ENCODE measurements at places on chromosomes 7 and 10. TPM values are rescaled to one million over a fixed set of nuclear protein-coding genes. Genes with fewer than 3 reads are reported as not detected.
A peak's percentile ranks its signal among the peaks of the same experiment; 100 is the strongest.

DNA sequence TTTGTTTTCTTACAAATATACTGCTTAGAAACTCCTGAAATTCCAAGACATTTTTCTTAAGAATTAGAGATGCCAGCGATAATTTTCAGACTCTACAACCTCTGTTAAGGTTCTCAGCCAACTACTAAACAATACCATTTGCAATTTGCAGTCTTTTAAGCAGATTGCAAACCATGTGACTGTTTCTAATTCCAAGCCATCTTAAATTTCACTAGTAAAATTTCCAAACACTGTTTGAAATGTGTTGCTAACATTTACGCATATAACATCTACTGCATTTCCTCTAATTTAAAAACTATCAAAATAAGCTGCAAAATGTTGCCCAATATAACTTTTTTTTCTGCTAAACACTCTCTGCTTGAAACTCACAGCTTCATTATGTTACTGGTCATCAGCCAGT lies 56.0 kb upstream of the MACROH2A2 start:
- no peak for DNase-seq

DNA sequence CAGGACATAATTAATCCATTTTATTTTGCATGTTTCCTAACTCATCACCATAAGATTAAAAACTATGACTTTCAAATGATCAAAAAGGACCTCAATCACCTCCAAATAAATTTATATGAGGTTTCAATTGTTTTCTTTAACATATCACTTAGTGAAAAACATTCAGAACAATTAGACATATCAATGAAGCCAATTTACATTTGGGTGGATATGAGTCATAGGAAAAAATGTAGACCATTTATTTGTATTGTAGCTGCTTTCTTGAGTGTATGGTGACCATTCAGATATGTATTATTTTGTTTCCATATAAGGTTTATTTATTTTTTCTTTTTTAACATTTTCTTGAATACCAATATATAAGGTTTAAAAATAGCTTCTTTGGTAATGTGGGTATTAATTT lies 13.3 kb upstream of the EXOC6 start:
- no peak for DNase-seq

DNA sequence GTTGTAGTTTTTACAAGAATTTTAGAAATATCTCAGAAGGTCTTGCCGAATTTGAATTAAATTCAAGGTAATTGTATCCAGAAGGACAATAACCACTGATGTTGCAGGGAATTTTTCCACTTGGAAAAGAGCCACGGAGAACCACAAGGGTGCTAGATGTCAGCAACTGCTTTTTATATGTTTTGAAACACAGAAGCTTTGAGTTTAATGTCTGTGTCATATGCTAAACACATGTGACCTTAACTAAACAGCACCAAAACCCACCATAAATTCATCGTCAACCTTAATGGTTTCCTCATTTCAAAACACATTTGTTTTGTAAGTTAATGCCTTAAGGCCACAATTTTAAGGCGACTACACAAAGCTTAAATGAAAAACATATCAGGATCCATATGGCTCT lies 106.9 kb downstream of the COL28A1 start:
- peak; percentile 60 for DNase-seq

GRCh38 chr10:110876000-110876399 lies 4.3 kb downstream of the PDCD4 start:
- no peak for DNase-seq

DNA sequence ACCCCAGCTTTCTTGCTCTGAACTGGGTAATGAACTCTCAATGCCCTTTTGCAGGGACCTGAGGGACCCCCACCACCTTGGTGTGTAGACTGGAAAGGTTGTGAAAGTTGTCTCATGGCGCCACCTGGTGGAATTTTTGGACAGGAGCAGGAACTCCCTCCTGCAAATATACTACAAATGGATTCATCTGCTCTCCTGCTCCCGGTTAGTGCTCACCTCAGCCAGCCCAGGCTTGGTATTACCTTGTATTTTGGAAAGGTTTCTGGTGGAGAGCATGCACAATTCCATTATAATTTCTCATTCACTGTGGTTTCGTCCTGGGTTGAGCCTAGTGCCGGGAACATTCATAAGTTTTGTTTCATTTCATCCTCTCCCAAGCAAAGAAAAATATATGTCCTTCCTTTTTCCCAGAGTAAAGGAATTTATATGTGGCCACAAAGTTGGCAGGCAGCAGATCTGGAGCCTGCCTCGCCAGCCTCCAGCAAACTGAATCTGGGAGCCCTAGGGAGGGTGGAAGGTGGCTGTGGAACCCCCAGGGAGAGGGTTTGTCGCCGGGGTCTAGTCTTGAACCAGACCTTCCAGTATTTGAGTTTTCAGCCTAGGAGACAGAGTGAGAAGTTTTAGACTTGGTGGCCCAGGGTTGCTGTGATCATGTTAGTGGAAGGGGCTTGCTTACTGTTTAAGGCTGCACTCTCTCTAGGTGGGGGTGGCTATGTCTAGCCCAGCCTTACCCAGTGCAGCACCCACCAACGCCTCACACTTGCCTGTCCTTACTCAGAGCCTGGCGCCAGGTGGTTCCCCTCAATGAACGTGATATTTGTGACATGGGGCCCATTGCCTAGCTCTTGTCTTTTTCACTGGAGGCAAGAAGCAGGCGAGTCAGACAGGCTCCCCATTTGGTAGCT lies 9.5 kb downstream of the FAM241B start:
- DNase-seq, result peak; percentile 64

- no peak for DNase-seq
Observed at GRCh38 chr10:132129431-132129830, 57.3 kb upstream of the DPYSL4 start.

DNA sequence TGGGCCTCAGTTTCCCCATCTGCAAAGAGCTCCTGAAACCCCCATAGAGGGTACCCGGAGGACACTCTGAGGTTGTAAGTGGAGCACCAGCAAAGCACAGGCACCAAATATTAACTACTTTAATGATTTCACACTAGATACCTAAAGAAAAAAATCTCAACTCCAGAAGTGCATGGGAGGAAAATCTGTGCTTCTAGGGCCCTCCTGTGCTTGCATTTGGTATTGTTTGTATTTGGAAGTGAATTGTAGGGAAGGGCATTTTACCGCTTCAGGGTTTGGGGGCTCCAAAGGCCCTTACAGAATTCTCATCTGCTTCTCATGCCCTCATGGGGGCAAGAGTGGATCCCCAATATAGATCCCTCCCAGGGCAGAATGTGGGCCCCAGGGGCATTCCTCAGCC lies 22.4 kb upstream of the DRGX start:
- DNase-seq, result no peak

- DNase-seq, result no peak
Observed at GRCh38 chr7:90661290-90662151, 65.4 kb downstream of the CDK14 start.

DNA sequence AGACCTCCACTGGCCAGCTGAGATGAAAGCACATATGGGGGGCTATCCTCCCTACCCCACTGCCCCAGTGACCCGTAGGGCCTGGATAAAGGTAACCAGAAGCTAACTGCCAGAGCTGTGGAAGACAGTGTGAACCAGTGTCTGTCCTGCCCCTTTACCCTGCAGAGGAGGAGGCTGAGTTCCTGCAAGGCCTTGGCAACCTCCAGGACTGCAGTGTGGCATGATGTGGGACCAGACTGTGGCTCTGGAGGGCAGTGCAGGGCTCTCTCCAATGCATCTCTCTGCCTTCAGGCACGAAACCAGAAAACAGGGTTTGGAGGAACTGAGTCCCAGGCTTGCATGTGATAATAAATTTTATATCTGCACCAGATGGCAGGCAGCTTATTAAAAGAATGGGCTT lies 93.1 kb downstream of the EPC1 start:
- peak; percentile 7 for DNase-seq

DNA sequence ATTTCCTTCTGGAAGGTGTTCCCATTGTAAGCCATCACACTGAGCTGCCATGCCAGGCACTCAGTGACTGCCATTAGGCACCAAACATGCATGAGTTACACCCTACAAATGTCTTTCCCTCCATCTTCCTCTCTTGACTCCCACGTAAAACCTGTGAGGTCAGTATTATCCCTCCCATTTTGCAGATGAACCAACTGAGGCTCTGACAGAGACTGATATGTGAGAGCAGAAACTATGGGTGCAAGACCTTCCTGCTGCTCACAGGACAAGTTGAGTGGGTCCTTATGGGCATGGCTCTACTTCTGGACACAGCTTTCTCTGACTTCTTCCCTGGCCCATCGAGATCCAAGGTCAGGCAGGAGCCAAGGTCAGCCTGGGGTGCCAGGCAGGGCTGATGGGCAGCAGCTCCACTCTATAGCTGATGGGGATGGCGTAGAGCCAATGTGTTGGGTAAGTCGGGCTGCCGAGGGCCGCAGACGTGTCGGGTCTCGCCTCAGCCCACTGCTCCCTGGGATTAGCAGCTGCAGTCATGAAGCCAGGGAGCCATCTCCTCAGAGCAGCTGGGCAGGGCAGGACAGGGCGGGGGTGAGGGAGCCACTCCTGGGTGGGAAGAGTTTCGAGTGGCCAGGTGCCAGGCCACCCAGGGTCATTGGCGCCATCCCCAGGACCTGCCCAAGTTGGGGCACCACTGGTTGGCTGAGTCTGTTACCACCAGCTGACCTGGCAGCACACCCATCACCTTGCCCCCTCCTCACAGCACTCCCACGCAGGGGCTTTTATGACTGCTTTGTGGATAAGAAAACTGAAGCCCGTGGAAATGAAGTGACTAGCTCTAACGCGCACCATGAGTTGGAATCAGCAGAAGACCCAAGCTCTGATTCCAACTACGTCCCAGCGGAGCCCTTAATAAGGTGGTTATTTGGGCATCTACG lies 117.8 kb upstream of the ZMIZ1 start:
- no peak for DNase-seq

GRCh38 chr7:496528-497295 lies 22.9 kb downstream of the PDGFA start:
- no peak for DNase-seq

- DNase-seq, result peak; percentile 41
Observed at GRCh38 chr10:52313256-52313932, 687 bp upstream of the DKK1 start.

GRCh38 chr7:31052841-31053601 lies 913 bp downstream of the ADCYAP1R1 start:
- DNase-seq, result no peak

DNA sequence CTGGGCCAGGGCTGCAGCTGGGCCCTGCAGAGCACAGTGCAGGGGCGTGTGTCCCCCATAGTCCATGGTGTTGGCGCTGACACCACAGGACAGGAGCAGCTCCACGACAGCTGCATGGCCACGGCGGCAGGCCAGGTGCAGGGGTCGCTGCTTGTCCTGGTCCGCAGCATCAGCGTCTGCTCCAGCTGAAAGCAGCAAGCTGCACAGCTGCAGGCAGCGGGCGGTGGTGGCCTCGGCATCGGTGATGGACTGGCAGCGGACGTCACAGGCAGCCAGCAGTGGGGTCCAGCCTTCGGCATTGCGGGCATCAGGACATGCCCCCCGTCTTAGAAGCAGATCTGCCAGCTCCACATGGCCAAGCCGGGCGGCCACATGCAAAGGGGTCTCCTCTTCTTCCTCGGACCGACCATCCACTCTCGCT lies 6.0 kb downstream of the ASB10 start:
- no peak for DNase-seq

GRCh38 chr10:79256264-79256806 lies 90.9 kb upstream of the PPIF start:
- DNase-seq, result no peak

- no peak for DNase-seq
Observed at GRCh38 chr7:157265051-157265450, 71.8 kb upstream of the DNAJB6 start.

DNA sequence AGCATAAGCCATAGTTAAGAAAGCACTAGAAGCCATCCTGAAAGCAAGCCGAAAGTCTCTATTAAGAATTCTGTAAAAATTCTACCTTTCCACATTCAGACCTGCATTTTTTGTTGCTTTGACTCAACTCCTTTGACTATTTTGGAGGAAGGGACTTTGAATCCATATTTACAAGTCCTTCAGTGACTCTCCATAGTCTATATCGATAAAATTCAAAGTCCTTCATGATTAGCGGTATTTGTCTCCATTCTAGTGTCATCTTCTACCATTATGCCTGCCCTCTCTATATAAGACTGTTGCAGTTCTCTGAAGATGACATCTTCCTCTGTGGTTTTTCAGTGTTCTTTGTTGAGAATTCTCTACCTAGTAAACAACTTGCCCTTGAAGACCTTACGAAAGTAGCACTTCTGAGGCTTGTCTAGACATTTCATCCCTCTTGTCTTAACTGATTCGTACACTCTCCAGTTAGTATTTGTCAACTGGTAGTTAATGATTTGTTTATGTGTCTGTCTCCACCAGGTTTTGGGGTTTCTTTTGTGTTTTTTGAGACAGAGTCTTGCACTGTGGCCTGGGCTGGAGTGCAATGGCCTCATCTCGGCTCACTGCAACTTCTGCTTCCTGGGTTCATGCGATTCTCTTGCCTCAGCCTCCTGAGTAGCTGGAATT lies 1.7 kb downstream of the CCSER2 start:
- no peak for DNase-seq

DNA sequence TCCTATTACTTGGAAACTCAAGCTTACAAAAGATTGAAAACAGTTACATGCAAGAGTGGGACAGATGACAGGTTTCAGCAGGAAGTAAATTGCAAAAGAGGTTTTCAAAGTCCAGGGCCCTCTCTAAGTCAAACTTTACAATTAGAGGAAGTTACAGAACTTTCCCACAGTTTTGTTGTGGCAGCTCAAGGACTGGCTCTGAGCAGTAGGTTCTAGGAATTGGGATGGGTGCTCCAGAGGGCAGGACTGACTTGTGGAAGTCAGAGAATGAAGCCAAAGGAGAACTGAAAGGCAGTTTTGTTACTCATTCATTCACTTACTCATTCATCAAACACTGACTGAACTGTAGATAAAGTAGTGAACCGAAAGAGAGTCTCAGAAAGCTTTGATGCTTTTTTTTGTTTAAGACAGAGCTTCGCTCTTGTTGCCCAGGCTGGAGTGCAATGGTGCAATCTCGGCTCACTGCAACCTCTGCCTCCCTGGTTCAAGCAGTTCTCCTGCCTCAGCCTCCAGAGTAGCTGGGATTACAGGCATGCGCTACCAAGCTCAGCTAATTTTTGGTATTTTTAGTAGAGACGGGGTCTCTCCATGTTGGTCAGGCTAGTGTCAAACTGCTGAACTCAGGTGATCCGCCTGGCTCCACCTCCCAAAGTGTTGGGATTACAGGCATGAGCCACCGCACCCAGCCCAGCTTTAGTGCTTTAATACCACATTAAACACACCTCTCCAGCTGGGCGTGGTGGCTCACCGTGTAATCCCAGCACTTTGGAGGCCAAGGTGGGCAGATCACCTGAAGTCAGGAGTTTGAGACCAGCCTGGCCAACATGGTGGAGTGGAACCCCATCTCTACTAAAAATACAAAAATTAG lies 66.8 kb upstream of the CCNJ start:
- no peak for DNase-seq

The PRR15 gene
- 0.17 TPM for total RNA-seq

The NOD1 gene
- 4.6 TPM for total RNA-seq

The NEUROD6 gene
- total RNA-seq, result not detected

The RNF148 gene
- total RNA-seq, result not detected

The SRRM3 gene
- 0.27 TPM for total RNA-seq

The RELN gene
- total RNA-seq, result 1.0 TPM

The OR13A1 gene
- 0.15 TPM for total RNA-seq

The NCF1 gene
- total RNA-seq, result not detected

The FGL2 gene
- 0.34 TPM for total RNA-seq
